ENCODE measurements at places on chromosomes 16 and 17. TPM values are rescaled to one million over a fixed set of nuclear protein-coding genes. Genes with fewer than 3 reads are reported as not detected.
A peak's percentile ranks its signal among the peaks of the same experiment; 100 is the strongest.

DNA sequence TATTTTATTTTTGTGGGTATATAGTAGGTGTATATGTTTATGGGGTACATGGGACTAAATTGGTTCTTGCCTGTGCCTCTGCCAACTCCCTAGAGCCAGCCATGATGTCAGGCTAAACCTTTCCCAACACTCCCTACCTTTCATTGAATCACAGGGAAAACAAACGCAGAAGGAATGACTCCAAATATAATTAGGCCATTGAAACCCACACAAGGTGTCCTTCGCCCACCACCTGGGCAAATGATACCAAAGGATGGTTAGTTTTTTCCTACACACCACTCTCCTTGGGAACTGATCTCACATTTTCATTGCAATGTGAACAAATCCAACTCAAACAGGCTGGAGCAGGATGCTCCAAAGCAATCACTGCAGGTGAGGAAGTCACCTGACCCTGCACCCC lies 27.5 kb downstream of the WSB1 start:
- no peak overlapping the region for H3K27ac ChIP-seq
- H3K4me3 ChIP-seq = no peak overlapping the region
- H3K27me3 ChIP-seq = no peaks in the 10 kb centered on the region
- DNase-seq = no peak
- H3K36me3 ChIP-seq = peaks cover 15% of the 10 kb centered on the region

- H3K4me3 ChIP-seq = no peak overlapping the region
- H3K4me1 ChIP-seq = peaks cover 17% of the 10 kb centered on the region
- DNase-seq = no peak
- no peak overlapping the region for H3K27ac ChIP-seq
- H3K36me3 ChIP-seq = peaks cover 15% of the 10 kb centered on the region
These were observed 4.0 kb downstream of the ALG1 start for GRCh38 chr16:5075637-5076036.

DNA sequence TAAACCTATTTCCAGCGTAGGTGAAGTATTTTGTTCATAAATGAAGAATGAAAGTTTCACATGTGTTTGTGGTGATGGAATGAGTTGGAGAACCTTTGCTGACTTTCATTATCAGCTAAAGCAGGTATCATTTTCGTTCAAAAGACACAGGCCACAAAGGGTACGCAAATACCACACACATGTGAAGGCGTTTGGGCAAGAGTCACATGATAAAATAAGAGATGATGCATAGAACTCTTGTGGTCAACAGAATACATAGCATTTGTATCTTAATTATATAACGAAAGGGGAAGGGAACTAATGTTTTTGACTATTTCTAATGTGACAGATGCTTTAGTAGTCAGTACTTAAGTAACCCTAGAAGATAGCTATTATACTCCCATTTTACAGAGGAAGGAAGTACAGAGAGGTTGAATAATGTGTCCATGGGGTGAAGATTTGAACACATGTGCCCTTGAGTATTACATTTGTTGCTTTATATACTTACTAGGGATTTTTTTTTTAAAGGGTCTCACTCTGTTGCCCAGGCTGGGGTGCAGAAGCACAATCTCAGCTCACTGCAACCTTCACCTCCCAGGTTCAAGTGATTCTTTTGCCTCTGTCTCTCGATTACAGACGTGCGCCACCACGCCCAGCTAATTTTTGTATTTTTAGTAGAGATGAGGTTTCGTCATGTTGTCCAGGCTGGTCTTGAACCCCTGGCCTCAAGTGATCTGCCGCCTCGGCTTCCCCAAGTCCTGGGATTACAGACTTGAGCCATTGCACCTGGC lies 4.8 kb downstream of the RPA1 start:
- no peak for DNase-seq
- no peaks in the 10 kb centered on the region for H3K27me3 ChIP-seq
- peaks cover 12% of the 10 kb centered on the region for H3K4me1 ChIP-seq
- H3K27ac ChIP-seq = no peak overlapping the region
- peaks cover 6% of the 10 kb centered on the region for H3K36me3 ChIP-seq

GRCh38 chr17:45345554-45346215 lies 28.9 kb upstream of the MAP3K14 start:
- H3K27me3 ChIP-seq = peaks cover 7% of the 10 kb centered on the region
- no peaks in the 10 kb centered on the region for H3K36me3 ChIP-seq
- H3K4me3 ChIP-seq = no peak overlapping the region
- H3K4me1 ChIP-seq = peaks cover 27% of the 10 kb centered on the region

Gene CHST5
- total RNA-seq = 0.50 TPM

GRCh38 chr16:81448154-81449131 lies 3.8 kb downstream of the CMIP start:
- peak overlapping the region; percentile 88 for H3K4me3 ChIP-seq
- H3K27me3 ChIP-seq = no peaks in the 10 kb centered on the region
- H3K36me3 ChIP-seq = peaks cover 1% of the 10 kb centered on the region
- H3K27ac ChIP-seq = peak overlapping the region; percentile 84

DNA sequence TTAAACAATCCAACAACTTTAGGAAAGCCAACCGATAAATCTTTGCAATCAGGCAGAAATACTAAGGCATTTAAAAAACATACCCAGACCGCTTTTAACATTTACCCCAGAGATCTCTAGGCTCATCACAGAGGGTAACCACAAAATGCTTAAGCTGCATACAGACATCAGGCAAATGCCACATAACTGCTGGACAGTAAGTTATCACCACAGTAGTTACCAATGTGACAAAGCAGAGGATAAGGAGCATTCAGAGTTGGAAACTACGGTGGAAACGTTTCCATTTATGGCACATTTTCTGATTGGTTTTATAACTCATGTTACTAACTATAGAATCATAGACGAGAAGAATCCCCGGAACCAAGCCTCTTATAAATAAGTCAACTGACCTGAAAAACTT lies 77.5 kb downstream of the KANSL1 start:
- DNase-seq = no peak
- H3K27ac ChIP-seq = no peak overlapping the region
- peaks cover 2% of the 10 kb centered on the region for H3K36me3 ChIP-seq
- H3K4me3 ChIP-seq = no peak overlapping the region

- peaks cover 2% of the 10 kb centered on the region for H3K27me3 ChIP-seq
- H3K4me3 ChIP-seq = no peak overlapping the region
- H3K27ac ChIP-seq = no peak overlapping the region
- no peak for DNase-seq
- no peaks in the 10 kb centered on the region for H3K36me3 ChIP-seq
- no peaks in the 10 kb centered on the region for H3K4me1 ChIP-seq
These were observed 335.1 kb downstream of the HS3ST4 start for GRCh38 chr16:26026709-26027450.

- H3K36me3 ChIP-seq = no peaks in the 10 kb centered on the region
- no peak overlapping the region for H3K4me3 ChIP-seq
- DNase-seq = no peak
- H3K27ac ChIP-seq = no peak overlapping the region
These were observed 18.8 kb upstream of the MYOCD start for GRCh38 chr17:12646761-12647422.

DNA sequence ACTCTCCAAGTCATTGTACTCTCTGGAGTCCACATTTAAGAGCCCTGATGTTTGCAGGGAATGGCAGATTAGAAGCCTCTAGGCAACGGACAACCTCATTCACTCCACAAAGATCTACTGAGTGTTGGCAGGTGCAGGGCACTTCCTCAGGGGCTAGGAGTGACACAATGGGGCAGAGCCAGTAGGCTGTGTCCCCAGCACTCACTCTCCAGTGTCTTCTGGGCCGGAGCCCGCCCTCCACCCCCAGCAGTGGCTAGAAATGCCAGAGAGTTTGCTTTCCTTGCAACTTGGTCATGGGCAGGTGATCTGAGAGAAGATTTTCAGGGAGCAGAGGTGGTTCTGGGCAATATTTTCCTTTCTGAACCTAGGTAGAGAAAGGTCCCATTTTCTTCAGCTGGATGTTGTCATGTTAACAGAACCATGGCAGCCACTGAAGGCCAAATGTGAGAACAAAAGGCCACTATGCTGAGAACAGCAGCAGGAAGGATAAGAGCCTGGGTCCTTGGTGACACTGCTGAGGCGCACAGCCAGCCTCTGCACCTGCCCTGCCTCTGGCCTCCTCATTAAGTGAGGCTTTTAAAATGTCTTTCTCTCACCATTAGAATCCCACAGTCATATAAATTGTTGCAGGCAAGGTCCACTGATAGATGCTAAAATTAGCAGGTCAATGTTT lies 96.2 kb downstream of the USP31 start:
- H3K36me3 ChIP-seq = no peaks in the 10 kb centered on the region
- H3K4me3 ChIP-seq = no peak overlapping the region
- H3K4me1 ChIP-seq = no peaks in the 10 kb centered on the region
- H3K27me3 ChIP-seq = peaks cover 54% of the 10 kb centered on the region
- no peak overlapping the region for H3K27ac ChIP-seq
- no peak for DNase-seq

Gene TSPOAP1
- 87.2 TPM for total RNA-seq

DNA sequence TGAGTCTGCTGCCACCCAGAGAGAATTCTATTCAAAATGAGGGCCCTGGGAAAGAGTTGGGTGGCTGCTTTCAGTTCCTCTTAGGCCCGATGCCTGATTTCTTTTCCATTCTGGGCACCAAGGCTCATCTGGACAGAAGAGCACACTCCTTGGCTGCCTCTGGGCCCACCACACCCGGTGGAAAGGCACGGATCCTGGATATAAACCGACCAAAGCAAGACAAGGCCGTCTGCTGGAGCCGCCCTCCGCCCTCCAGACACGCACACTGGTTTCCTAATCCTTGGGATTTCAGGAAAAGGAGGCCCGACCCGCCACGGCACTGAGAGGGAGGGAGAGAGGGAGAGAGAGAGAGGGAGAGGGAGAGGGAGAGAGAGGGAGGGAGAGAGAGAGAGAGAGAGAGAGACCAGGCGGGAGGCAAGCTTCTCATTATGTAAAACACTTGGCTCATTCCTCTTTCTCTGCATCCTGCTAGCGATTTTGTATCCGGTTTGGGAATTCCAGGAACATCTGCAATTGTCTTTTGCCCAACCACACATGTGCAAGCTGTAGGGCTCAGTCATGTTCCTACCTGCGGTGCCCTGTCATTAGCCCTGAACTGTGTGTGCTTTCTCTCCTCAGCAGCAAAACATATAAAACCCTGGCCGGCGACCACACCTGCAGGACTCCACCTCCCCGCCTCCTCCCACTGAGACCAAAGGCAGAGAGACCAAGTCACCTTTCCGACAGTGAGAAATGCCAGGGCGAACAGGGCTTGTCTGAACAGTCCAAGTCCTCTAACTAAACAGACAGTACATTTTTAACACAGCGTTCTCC lies 347.2 kb downstream of the SOX9 start:
- no peak overlapping the region for H3K4me3 ChIP-seq
- DNase-seq = no peak
- peaks cover 38% of the 10 kb centered on the region for H3K4me1 ChIP-seq
- no peaks in the 10 kb centered on the region for H3K36me3 ChIP-seq
- H3K27ac ChIP-seq = no peak overlapping the region
- H3K27me3 ChIP-seq = no peaks in the 10 kb centered on the region

Gene CACNG5
- not detected for total RNA-seq

Gene MYH1
- not detected for total RNA-seq

Gene OSGIN1
- 2.3 TPM for total RNA-seq

GRCh38 chr17:284676-285355 lies 67.8 kb downstream of the RPH3AL start:
- no peak overlapping the region for H3K4me3 ChIP-seq
- H3K27ac ChIP-seq = no peak overlapping the region

Gene C17orf50
- not detected for total RNA-seq

Gene MFAP4
- total RNA-seq = 213 TPM

DNA sequence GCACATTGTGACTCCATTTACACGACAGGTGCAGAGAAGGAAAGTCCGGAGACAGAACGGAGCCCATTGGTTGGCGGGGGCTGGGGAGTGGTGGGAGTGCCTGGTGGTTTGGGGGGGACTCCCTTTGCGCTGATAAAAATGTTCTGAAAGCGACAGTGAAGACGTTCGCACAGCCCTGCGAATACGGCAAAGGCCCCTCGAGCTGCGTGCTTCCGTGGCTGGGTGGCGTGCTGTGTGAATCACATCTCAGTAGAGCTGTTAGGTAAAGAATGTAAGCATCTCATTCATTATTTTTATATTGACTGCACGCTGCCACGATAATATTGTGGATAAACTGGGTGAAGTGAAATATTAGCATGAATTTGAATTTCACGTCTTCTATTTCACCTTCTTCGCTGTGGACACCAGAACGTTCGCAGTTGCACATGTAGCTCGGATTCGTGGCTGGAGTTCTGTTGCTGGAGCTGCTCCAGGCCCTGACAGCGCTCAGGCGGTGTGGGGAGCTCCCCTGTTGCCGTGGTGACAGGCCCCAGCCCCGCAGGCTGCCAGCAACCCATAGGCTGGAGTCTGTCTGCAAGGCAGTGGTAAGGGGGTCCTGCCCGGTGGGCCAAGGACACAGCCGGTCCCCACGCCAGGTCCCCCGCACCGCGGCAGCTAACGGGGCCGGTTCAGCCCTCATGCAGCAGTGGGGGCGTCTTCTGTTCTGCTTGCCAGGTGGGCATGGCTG lies 44.6 kb downstream of the SOX8 start:
- H3K36me3 ChIP-seq = no peaks in the 10 kb centered on the region
- no peak overlapping the region for H3K4me3 ChIP-seq
- no peak overlapping the region for H3K27ac ChIP-seq
- DNase-seq = no peak

Gene ABCA8
- total RNA-seq = 2.6 TPM

- H3K27me3 ChIP-seq = no peaks in the 10 kb centered on the region
- no peak overlapping the region for H3K27ac ChIP-seq
- DNase-seq = no peak
- peaks cover 13% of the 10 kb centered on the region for H3K36me3 ChIP-seq
These were observed 21.8 kb downstream of the LYRM9 start for GRCh38 chr17:27871407-27871806.

- H3K4me1 ChIP-seq = peaks cover 43% of the 10 kb centered on the region
- H3K36me3 ChIP-seq = peaks cover 43% of the 10 kb centered on the region
- no peaks in the 10 kb centered on the region for H3K27me3 ChIP-seq
These were observed 21.7 kb downstream of the AXIN2 start for GRCh38 chr17:65539630-65540266.

Gene RUNDC3A
- 0.34 TPM for total RNA-seq

DNA sequence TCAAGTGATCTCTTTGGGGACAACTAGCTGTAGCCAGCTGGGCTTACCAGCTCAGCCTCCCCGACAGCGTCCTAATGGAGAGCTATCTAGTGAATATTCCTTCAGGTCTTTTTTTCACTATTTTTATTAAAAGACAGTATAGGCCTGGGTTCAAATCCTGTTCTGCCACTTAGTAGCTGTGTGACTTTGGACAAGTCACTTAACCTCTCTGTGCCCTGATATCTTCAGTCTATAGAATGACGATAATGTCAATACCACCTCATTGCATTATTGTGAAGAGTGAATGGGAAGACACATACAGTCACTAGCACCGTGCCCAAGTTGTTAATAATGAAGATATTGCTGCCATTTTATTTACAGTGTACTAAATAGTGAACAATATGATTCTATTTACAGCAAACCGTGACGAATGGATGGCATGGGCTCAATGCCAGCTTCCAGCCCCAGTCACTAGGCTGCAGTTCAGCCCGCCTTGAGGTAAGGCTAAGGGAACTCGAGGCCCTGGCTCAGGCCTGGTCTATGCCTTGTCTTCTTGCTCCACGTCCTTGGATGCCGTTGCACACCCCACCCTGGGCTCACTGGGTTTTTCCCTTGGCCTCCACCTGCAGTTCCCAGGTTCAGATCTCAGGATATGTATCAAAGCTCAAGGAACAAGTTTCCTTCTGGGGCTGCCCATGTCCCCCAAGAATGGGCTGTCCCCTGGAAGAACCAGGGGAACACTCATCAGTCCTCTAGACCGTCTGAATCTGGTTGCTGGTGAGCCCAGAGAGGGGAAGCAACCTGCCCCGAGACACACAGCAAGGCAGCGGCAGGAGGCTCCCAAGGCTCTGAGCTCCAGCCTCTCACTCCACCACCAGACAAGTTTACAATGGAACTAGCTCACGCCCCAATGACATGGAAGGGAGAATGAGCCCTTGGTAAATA lies 95.4 kb upstream of the TNRC6C start:
- H3K36me3 ChIP-seq = no peaks in the 10 kb centered on the region
- H3K27ac ChIP-seq = no peak overlapping the region
- no peak for DNase-seq
- peaks cover 6% of the 10 kb centered on the region for H3K4me1 ChIP-seq
- H3K4me3 ChIP-seq = no peak overlapping the region
- H3K27me3 ChIP-seq = peaks cover 29% of the 10 kb centered on the region

Data from mesothelial cell of epicardium (in vitro differentiated cells).